Activated T-helper 1 cell treated with anti-CD3 and anti-CD28 coated beads, Interleukin-2, amount 50 U/mL, for 16 hours (primary cell): ENCODE measurements at places on chromosomes 7 and 10.

- DNase-seq: no peak
Observed at GRCh38 chr7:95881597-95881996, 109.2 kb downstream of the DYNC1I1 start.

DNA sequence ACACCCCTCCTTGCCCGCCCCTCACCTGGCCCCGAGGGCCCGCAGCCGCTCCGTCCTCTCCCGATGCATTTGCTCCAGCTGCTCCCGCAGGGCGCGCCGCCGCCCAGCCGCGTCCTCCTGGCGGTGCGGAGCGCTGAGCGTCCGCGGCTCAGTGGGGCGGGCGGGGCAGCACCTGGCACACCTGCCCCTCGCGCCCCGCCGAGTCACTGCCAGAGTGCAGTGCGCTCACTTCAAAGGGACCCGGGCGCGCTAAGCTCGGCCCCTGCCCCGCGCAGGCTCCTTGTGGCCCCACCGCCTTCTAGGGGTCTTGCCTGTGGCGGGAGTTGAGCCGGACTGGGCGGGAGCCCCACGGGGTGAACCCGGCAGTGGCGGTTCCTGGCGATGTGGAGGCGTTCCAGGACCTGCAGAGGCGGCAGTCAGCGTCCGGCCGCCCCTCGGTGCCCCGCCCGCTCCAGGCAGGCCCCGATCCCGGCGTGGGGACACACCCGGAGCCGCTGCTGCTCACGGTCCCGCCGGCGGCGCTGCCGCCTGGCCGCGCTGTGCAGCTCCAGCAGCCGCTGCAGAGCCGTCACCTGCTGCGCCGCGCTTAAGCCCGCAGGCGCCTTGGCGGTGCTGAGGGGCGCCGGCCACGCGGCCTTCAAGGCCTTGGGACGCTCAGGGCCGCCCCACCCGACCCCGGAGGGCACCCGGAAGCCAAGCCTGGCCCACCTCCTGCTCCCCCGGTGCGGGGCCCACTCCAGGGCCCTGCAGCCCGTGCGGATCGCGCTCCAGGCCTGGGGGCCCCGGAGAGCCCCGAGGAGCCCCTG is 6.7 kb downstream of the ATP6V1F start:
- DNase-seq: peak; percentile 27

GRCh38 chr10:26556748-26557640 is 118.9 kb downstream of the APBB1IP start:
- DNase-seq: no peak

- no peak for DNase-seq
Observed at GRCh38 chr7:110839866-110840265, 251.1 kb upstream of the LRRN3 start.

DNA sequence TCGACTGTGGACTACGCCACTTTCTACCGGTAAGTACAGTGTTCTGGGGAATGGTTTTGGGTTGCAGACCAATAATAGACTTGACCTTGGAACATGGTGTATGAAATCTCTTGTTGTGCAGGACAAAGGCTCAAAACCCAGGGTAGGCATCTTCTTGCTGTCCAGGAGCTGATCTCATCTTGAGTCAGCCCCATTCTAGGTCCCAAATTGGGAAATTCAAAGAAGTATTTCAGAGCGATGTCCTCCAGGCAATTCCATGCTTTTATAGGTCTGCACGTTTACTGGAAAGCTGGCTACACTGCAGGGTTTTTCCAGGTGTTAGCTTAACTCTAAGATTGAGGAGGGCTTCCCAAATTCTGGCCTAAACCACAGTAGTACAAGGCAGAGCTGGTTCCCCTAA is 180.7 kb downstream of the BMPER start:
- no peak for DNase-seq

GRCh38 chr7:92292981-92293380 is 47.2 kb downstream of the ANKIB1 start:
- DNase-seq: no peak

DNA sequence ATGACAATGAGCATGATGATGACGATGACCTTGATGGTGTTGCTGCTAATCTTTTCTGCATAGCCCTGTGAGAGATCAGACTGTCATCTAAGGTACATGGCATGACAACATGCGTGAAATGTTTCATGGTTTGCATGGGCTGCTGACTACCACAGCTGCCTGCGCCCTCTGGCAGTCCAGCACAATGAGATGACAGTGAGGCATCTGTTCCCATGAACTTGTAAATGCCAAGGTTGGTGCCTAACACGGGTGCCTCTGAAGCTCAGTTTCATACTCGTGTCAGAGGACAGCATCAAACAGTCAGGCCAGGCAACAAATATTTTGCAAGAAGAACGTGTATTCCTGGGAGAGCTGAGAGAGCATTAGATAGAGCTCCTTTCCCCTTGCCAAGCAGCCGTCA is 122.0 kb upstream of the PRKCQ start:
- DNase-seq: no peak

- DNase-seq: peak; percentile 62
Observed at GRCh38 chr10:27252267-27253000, 11.8 kb upstream of the ACBD5 start.

DNA sequence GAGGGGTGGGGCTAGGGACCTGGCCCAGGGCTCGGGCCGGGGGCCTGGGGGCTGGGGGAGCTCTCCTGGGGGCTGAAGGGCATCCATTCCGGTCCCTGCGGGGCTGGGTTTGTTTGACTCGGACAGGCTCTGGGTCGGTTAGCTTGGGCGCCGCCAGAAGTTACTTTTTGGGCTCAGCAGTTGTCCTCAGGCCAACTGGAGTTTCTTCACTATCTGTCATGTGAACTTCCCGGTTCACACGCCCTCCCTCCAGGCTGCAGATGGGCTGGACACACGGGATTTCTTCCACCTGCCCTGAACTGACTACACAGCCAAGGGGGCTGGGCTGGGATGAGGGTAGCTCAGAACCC is 3.8 kb downstream of the SLC4A2 start:
- DNase-seq: no peak

GRCh38 chr7:25750744-25751508 is 401.1 kb upstream of the NFE2L3 start:
- DNase-seq: no peak

DNA sequence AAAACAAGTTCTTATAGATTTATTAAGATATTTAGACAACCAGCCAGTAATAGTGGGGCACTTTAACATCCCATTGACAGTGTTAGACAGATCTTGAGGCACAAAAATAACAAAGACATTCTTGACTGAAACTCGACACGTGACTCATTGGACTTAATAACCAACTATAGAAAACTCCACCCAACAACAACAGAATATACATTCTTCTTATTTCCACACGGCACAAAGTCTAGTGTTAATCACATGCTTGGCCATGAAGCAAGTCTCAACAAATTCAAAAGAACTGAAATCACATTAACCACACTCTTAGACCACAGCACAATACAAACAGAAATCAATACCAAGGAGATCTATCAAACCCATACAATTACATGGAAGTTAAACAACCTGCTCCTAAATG is 138.1 kb downstream of the ARL5B start:
- no peak for DNase-seq

DNA sequence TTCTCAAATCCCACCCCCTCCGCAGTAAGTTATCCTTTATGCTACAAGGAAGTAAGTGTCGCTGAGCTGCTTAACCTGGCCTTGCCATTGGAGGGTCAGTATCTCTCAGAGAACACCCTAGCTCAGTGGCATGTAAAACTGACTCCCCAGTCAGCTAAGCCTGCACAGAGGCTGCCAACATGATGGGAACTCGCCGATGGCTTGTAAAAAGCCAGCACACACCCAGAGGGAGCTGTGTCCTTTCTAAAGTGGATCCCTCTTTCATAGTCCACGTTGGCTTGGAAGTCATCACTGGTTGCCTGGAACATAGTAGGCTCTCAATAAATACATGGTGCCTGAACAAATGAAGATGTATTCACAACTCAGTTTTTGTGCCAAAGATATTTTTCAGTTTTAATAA is 249.1 kb upstream of the YAE1 start:
- DNase-seq: no peak

DNA sequence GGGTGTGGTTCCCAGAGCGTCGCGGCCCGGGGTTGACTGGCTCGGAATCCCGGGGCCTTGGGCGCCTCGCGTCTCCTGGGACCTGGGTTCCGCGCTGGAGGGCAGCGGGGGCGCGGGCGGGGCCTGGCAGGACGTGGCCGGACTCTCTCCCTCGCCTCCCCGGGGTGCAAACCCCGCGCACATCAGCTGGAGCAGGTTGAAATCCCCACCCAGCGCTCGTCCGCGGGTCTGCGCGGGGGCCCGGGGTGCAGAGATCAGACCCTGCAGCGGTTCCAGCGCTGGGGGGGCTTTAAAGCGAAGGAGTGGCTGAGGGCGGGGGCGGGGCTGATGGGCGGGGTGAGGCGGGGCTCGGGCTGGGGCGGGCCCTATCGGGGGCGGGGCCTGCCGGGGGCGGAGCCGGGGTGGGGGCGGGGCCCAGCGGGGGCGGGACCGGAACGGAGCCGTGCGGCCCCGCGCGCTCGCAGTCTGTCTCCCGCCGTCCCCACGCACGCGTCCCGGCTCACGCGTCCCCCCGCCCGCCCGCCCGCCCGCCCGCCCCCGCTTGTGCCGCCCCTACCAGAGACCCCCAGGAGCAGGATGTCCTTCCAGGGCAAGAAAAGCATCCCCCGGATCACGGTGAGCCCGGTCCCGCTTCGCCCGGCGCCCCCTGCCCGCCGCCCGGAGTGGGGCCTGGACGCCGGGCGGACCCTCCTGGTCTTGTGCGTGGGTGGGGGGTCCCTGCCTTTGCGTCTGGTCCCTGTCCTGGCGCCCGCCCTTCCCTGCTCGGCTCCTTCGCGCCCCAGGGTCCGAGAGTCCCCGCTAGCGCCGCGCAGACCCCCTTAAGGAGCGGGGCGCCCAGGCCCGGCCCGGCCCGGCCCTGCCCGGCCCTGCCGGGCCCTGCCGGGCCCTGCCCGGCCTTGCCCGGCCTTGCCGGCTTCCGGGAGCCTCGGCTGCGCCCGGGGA is at the start of gene DPYSL4:
Gene DPYSL4, plus strand, starts transcription at position 461 of the 942 bp plus-strand sequence. Its CDS starts 116 bp downstream, at position 577.
- peak; percentile 22 for DNase-seq

GRCh38 chr7:15764851-15765382 is 78.4 kb upstream of the MEOX2 start:
- DNase-seq: no peak

- DNase-seq: no peak
Observed at GRCh38 chr10:5840314-5841307, 27.4 kb upstream of the GDI2 start.

DNA sequence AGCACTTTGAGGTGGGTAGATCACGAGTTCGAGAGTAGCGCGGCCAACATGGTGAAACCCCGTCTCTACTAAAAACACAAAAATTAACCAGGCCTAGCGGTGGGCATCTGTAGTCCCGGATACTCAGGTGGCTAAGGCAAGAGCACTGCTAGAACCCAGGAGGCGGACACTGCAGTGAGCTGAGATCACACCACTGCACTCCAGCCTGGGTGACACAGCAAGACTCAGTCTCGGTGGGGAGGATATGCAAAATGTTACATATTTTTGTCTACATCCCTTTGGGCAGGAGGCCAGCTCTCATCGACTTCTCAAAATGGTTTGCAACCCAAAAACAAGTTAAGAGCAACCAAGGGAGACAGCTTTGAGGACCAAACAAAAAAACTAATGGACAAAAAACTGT is 8.2 kb downstream of the ATE1 start:
- DNase-seq: no peak

- DNase-seq: no peak
Observed at GRCh38 chr7:47007471-47007870, 574.4 kb downstream of the TNS3 start.

- no peak for DNase-seq
Observed at GRCh38 chr10:33095867-33096815, 138.1 kb upstream of the ITGB1 start.

- no peak for DNase-seq
Observed at GRCh38 chr7:88490874-88491273, 184.2 kb upstream of the STEAP4 start.

- no peak for DNase-seq
Observed at GRCh38 chr7:45566386-45566785, 7.8 kb upstream of the ADCY1 start.

GRCh38 chr7:30658479-30659074 is 23.7 kb downstream of the CRHR2 start:
- DNase-seq: no peak

- no peak for DNase-seq
Observed at GRCh38 chr7:12749069-12749468, 61.6 kb downstream of the ARL4A start.

DNA sequence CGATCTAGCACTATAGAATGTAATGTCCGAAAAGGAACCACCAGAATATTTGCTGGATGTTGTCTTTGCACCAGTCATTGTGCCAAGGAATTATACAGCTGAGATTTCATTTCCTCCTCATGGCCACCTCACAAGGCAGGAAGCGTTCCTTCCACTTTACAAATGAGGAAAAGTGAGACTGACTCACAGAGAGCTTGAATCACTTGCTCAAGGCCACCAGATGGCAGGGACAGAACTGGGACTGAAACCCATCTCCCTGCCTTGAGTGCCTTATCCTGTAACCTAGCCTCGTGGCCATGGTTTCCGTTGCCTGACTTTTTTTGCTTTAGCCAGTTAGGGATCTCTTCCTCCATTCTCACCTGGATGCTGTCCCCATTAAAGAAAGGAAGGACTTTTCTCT is 44.7 kb upstream of the PDZD8 start:
- DNase-seq: no peak

GRCh38 chr10:34565934-34566333 is 249.2 kb downstream of the PARD3 start:
- DNase-seq: no peak

- no peak for DNase-seq
Observed at GRCh38 chr7:99028261-99028973, 115.5 kb downstream of the SMURF1 start.

DNA sequence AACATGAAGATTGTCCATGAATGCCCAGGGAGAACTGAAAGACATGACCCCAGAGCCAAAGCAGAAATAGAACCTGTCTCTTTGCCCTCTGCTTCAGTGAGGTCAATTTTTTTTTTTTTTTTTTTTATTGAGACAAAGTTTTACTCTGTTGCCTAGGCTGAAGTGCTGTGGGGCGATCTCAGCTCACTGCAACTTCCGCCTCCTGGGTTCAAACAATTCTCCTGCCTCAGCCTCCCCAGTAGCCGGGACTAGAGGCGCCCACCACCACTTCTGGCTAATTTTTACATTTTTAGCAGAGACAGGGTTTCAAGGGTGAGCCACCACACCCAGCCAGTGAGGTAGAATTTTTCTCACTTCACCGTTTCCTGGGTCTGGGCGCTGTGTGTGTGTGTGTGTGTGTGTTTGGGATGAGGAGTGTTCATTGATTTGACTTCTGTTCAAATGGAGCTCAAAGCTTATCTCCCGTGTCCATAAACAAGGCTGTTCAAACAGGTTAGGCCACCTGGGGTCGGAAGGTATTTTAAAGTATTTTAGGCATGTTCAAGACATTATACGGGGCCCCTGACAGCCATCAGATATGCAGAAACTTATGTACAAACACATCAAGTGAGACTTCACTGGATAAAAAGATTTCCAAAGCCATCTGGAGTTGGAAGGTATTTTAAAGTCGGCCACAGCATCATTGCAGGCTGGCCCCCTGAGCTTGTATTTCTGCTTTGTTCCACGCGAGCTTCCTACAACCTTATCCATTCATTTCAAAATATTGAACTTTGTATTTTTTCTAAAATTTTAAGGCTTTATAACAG is 93.8 kb downstream of the MAP3K8 start:
- no peak for DNase-seq

GRCh38 chr7:105831824-105832535 is 44.4 kb downstream of the ATXN7L1 start:
- no peak for DNase-seq
